ENCODE measurements at places on chromosomes 7 and 10.

DNA sequence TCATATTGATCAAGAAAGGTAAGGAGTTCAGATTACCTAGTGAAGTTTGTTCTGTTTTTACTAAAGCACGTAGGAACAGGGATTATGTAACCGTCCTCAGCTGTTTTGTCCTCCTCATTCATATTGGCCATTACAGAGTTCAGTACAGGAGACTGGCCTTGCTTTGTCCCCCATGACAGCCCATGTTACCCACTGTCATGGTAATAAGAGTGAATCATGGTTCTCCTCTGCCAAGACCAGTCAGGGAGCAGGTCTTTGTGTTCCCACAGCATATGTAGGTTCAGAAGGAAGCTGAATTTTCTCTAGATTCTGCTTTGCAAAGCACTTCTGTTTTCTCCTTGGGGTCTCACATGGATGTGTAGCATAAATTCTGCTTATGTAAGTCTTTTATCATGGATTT, 106.2 kb upstream of the GPR141 start:
- DNase-seq, result no peak

- DNase-seq, result no peak
Observed at GRCh38 chr10:21194510-21194993, 297.4 kb upstream of the NEBL start.

- DNase-seq, result no peak
Observed at GRCh38 chr10:34522546-34522945, 292.6 kb downstream of the PARD3 start.

GRCh38 chr7:36904101-36904500, 179.8 kb upstream of the AOAH start:
- no peak for DNase-seq

- no peak for DNase-seq
Observed at GRCh38 chr10:5477948-5478693, 21.2 kb downstream of the CALML5 start.

DNA sequence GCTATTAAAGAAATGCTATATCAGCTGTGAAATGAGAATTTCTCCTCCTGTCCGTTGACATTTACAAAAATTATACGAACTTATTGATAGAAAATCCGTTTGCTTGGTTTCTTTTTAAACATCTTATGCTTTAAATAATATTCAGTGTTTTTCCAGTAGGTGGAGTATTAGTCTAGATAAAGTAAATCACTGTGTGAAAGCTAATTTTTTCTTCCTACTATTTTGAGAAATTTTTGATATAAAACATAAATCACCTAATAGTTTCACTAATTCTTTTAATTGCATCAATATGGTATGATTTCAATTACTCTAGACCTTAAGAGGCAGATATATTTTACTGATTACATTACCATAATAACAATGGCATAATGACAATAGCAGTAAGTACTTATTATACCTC, 335.2 kb upstream of the C7orf33 start:
- no peak for DNase-seq

GRCh38 chr7:20152511-20152910, 64.7 kb downstream of the MACC1 start:
- no peak for DNase-seq

GRCh38 chr7:156058248-156058647, 246.0 kb upstream of the SHH start:
- no peak for DNase-seq

DNA sequence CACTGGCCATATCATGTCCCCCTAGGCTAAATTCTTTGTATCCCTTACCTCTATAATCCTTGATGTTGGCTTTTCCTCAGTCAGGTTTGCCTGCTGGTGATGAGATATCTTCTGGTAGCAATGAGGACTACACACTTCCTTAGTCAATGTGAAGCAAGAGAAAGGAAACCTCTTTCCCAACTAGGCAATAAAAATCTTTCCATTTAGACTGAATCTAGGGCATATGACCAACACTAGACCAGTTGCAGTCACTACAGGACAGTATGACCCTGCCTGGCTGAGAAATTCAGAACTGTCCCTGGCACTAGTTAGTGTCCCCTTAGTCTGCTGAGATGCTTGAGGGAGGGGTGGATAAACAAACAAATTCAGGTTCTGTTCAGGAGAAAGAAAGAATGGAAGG, 142.6 kb downstream of the RNLS start:
- DNase-seq, result no peak

All from esophagus squamous epithelium (tissue), 5 donors.